ENCODE measurements at places on chromosomes 12 and 14. TPM values are rescaled to one million over a fixed set of nuclear protein-coding genes. Genes with fewer than 3 reads are reported as not detected.

TAPBPL gene
- total RNA-seq = 18.6 TPM

CLEC9A gene
- not detected for total RNA-seq

HOXC12 gene
- not detected for total RNA-seq

CABP1 gene
- total RNA-seq = 0.44 TPM

POTEM gene
- total RNA-seq = not detected

CMTM5 gene
- total RNA-seq = not detected

GARIN6 gene
- not detected for total RNA-seq

GLIPR1L2 gene
- 3.3 TPM for total RNA-seq

CBLN3 gene
- 15.3 TPM for total RNA-seq

All from cardiac ventricle fibroblast (primary cell).